ENCODE measurements at places on chromosomes 16 and 17. TPM values are rescaled to one million over a fixed set of nuclear protein-coding genes. Genes with fewer than 3 reads are reported as not detected.

DNA sequence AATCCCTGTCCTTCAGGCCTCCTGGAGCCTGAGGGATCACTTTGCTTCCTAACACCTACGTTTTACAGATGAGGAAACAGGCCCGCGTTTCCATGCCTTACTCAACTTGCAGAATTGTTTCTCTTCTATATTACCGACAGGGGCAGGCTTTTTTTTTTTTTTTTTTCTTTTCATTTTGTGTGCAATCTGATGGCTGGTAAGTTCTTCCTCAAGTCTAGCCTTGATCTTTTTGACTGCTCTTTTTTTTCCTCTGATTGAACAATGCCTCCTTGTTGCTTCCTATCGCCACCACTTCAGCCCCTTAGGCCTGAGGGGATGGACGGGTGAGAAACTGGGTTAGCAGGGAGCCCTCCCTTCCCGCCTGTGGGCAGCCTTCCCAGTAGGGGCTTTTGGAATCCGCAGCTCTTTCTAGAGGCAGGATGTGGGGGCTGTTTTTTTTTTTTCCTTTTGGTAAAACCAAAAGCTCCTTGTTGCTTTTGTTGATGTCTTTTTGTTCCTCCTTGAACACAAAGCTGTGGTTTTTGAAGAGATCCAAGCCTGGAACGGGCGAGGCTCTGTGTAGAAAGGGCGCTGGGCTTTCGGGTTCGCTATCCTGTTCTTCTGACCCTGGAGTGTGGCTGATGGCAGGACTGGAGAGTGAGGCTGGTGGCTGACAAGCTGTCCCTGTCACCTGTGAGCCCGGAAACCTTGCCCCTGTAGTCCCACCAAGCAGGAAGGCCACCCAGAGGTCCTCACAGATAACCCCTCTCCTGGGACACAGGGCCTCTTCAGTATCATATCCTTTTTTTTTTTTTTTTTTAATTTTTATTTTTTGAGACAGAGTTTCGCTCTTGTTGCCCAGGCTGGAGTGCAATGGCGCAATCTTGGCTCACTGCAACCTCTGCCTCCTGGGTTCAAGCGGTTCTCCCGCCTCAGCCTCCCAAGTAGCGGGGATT lies 14.0 kb downstream of the LASP1 start:
- no peak for DNase-seq

DNA sequence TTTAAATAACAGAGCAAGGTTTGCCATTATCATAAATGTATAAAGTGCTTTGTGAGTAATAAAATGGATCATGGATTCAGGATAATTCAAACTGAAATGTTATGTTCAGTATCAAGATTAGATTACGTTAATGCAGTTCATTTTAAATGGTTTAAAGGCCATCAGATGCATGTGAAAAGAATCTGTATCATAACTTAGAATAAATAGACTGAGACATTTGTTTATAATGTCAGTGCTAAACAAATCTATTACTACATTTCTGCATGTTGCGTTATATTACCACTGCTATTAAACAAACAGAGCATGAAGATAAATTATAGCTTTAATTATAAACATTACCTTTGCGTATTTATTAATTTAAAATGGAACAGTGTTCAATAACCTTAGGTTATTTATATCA lies 160.2 kb downstream of the TOX3 start:
- no peak for DNase-seq

EPOP gene
- 11.0 TPM for total RNA-seq

DNA sequence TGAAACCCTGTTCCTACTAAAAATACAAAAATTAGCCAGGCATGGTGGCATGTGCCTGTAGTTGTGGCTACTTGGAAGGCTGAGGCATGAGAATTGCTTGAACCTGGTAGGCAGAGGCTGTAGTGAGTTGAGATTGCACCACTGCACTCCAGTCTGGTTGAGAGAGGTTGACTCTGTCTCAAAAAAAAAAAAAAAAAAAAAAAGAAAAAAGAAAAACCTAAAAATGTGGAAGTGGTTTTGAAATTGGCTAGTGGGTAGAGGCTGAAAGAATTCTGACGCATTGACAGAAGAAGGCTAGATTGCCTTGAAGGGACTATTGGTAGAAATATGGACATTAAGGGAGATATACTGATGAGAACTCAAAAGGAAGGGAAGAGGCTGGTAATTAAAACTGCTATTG lies 33.6 kb upstream of the CPPED1 start:
- no peak for DNase-seq

GRCh38 chr17:35447499-35447898 lies 1.1 kb downstream of the SLFN13 start:
- DNase-seq: no peak

DNA sequence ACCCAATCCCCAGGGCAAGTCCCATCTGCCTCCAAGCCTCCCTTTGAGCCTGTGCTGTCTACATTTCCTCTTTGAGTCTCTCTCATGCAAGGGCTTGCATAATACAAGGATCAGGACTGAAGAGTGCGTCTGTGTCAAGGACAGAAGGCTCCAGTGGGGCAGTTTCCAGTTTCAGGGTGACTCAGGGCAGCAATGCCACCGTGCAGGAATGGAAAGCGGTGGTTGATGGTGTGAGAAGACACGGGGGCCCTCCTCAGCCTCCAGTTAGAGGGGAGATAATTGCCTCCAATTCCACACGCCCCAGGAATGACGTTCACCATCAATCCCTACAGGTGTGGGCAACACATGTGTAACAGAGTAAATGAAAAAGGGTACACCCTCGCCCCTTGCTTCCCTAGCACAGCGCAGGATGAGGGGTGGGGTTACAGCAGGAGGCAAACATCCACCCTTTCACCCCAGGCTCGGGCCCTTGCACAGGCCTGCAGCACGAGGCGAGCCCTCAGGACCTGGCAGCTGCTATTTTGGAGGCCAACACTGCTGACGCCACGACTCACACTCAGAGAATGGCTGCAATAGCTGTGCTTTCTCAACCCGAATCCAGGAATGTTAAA lies 24.8 kb upstream of the SLC25A19 start:
- DNase-seq: no peak

PPP1R9B gene
- 51.5 TPM for total RNA-seq

DNA sequence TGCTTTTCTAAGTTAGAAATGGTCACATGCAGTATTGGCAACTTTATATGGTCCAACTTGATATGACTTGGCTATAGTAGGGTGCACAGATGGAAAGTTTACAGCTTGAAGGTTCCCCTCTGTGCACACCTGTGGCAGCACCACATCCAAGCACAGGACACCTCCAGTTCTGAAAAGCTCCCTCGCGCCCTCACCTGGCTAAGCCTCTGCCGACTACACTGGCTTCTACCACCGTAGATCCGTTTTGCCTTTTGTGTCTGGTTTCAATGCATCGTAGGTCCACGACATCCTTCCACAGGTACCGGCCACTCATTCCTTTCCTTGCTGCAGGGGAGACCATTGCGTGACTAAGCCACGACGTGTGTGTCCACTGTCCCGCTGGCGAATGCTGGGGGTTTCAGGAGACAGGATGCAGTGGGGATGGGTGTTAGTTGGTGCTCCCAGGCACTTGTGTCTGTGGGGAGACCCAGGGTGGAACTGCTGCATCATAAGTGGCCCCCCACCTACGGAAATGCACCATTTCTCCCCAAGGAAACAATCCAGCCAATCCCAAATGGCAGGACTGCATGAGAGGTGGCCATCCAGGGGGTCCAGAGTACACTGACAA lies 4.9 kb upstream of the RASD1 start:
- no peak for DNase-seq

CSH1 gene
- not detected for total RNA-seq

MYO15A gene
- total RNA-seq: 1.8 TPM

TBC1D26 gene
- total RNA-seq: 0.45 TPM

DNA sequence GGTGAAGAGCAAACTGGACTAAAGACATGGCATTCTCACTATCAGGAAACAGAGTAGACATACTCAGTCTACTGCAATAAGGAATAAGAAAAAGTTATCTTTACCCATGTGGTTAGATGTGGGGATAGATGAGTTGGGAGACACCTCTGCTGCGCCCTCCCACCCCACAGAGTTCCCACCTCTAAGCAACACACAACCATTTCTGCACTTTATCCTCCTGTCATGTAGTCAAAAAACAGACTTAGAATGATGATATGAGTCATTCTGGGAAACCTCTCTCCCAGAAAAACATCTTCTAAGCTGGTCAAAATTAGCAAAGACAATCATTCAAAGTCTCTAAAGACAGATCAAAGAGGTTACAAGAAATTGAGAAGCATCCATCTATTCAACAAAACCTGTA lies 94.9 kb downstream of the CACNG1 start:
- no peak for DNase-seq

- DNase-seq: no peak
Measured at GRCh38 chr17:59814685-59815084, 78.1 kb downstream of the TUBD1 start.

SLC7A6 gene
- total RNA-seq: 41.1 TPM

DNA sequence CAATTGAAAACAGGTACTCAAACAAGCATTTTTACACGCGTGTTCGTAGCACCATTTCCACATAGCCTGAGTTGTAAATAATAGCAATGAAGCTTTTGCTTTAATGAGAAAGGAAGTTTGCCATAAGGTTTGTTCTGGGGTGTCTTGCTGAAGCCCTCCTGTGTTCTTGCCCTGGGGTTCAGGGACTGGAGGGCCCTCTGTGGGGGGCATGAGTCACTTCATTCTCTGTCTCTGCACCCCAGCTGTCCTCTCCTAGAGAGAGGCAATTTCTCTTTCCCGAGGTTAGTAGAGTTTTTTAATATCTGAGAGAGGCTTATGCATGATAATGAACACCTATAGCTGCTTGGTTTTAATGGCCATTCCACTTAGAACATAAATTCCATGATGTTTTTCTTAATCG lies 9.6 kb downstream of the AFMID start:
- DNase-seq: no peak

GRAP gene
- 0.22 TPM for total RNA-seq

DNA sequence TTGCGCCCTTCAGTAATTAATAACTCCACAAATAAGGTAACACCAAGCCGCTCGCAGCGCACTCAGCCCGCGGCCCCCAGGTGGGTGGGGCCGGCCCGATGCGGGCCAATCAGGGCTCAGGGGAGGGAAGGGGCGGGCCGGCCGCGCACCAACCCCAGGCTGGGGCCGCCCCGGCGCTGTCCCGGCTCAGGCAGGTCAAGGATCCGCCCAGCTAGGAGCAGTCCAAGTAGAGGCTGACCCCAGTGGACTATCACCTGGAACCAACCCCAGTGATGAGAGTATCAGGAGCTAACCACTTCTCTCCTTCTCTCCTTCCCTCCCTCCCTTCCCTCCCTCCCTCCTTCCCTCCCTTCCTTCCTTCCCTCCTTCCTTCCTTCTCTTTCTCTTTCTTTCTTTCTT lies 110.8 kb downstream of the C16orf78 start:
- no peak for DNase-seq

- DNase-seq: no peak
Measured at GRCh38 chr17:66414561-66415175, 112.3 kb downstream of the PRKCA start.

DNA sequence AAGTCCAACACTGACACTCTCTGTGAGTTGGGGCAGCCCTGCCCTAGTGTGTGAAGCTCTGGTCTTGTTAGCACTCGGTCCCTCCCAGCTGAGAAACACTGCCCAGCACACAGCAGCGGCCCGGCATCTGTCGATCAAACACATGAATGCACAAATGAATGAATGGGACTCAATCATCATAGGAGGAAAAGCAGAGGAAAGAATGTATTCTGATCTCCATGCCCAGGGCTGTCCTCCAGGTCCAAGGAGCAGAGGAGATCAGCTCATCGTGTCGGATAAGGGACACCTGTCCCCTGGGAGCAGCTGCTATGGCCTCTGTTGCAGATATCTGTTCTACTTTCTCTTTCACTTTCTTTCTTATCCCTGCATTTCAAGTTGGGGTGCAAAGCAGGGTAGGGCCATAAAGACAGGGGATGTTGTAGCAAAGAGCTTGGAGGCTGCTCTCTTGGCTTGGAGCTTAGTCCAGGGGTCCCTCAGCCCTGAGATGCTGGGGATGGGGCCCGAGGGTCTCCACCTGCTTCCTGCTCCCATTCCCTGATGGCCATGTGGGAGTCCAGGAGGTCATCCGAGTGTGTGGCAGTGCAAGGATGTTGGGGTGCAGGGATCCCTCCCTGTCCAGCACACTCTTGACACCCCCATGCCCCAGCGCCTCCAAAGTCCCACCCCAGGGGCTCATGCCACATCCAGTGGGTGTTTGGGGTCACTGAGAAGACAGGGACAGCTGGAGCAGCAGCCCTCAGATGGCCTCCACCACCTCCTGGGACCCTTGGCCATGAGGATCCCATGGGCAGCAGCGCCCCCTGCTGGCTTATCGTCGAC lies 88.2 kb downstream of the IRF8 start:
- DNase-seq: no peak

GAA gene
- total RNA-seq: 37.7 TPM

GRIN2C gene
- total RNA-seq: 0.72 TPM

MT1G gene
- 4.8 TPM for total RNA-seq

SLC26A11 gene
- total RNA-seq: 26.4 TPM
